ENCODE measurements at places on chromosomes 6 and 20. TPM values are rescaled to one million over a fixed set of nuclear protein-coding genes. Genes with fewer than 3 reads are reported as not detected.

- DNase-seq, result no peak
These were observed 49.0 kb downstream of the MDGA1 start for GRCh38 chr6:37648465-37649330.

- no peak for DNase-seq
These were observed 151.2 kb downstream of the GRM4 start for GRCh38 chr6:33994472-33995308.

The SLC26A8 gene
- 0.48 TPM for polyA plus RNA-seq

The MUC21 gene
- polyA plus RNA-seq, result not detected

Data from right lung (tissue), 10 donors.